ENCODE measurements at places on chromosomes 11 and 22.

GRCh38 chr11:94131047-94131717 is 2.5 kb downstream of the PANX1 start:
- no peak for DNase-seq

- no peak for DNase-seq
These were observed 12.8 kb downstream of the UFD1 start for GRCh38 chr22:19466126-19466716.

DNA sequence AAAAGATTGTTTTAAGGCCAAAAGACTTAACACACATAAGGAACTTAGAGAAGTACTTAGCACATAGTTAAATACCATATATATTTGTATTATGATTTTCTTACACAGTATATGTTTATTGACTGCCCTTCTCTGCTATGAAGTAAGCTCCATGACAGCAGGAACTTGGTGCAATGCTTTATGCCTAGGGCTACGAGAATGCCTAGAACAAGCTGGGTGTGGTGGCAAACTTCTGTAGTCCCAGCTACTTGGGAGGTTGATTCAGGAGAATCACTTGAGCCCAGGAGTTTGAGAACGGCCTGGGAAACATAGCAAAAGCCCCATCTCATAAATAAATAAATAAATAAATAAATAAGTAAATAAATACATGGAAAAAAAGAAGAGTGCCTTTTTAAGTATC is 1.9 kb downstream of the SLC5A12 start:
- DNase-seq: no peak

GRCh38 chr22:45707605-45708004 is 36.0 kb downstream of the ATXN10 start:
- DNase-seq: no peak

GRCh38 chr22:50605002-50605612 is 4.5 kb downstream of the MAPK8IP2 start:
- no peak for DNase-seq

- no peak for DNase-seq
These were observed 9.0 kb downstream of the PAMR1 start for GRCh38 chr11:35516403-35516802.

DNA sequence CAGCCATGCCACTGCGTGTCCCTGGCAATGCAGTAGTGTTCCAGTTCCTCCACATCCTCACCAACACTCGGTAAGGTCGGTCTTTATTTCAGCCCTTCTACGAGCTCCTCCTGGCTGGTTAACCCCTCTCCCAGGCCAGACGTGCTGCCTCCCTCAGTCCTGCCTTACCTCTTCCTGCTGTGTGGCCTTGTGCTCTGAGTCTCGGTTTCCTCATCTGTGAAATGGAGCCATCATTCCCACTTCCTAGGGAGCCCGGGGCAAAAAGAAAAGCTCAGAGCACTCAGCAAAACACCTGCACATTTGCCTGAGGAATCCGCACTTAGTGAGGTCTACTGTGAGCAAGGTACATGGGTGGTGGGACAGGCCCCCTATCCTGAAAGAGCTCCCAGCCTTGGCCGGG is 9.8 kb downstream of the TP53I11 start:
- no peak for DNase-seq

DNA sequence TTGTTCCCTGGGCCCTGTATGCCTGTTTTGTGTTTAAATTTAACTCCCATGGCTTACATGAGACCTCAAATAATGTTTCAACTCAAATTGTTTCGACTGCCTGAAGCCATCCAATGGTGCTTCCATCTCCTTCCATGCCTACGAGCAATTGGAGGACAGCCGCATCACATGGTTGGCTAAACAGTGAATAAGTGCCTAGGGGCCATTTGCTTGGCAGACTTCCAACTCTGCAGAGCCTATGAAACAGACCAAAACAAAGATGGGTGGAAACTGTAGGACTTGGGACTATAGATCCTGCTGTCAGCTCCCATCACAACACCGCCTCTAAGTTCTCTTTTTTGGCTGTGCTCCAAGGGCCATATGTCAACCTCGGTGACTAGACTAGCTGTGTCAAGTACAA is 84.1 kb downstream of the PARVA start:
- no peak for DNase-seq
